Central memory CD8-positive, alpha-beta T cell (primary cell): ENCODE measurements at places on chromosomes 4 and X.

DNA sequence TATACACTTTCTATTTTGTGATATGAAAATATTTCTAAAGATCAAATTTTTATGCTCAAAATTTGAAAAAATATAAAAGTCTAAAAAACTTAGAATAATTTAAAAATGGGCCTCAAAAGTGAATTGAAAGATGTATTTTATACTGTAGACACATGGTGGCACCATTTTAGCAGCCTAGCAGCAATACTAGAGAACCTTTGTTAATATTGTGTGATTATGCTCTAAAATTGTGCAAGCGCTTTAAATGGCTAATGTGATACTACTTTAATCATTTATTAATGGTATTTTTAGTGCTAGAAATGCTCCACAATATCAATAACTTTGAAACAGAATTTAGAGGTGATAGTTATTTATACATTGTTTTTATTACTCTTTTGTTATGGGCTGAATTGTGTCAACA lies 3.7 kb upstream of the GUF1 start:
- DNase-seq: no peak

DNA sequence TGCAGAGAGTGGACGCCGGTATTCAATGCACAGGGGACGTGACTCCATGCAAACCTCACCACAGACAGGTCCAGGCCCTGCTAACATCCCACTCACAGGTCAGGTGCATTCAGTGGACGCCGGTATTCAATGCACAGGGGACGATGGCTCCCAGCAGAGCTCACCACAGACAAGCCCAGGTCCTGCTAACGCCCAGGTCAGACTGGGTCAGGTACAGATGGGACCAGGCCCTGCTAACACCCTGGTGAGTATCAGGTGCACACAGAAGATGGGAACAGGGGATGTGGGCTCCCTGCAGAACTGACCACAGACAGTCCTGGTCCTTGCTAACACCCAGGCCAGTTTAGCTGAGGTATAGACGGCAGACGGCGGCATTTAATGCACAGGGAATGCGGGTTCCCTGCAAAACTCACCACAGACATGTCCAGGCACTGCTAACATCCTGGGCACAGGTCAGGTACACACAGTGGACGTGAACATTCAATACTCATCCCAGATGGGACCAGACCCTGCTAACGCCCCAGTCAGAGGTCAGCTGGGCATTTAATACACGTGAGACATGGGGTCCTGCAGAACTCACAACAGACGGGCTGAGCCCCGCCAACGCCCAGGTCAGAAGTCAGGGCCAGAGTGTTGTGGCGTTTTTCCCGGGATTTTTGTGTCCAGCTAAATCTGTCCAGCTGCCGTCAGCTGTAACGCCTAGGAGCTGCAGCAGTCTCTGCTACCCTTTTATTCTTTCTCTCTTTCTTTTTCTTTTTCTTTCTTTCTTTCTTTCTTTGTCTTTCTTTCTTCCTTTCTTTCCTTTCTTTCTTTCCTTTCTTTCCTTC lies 99.2 kb downstream of the SHOX start:
- no peak for DNase-seq

DNA sequence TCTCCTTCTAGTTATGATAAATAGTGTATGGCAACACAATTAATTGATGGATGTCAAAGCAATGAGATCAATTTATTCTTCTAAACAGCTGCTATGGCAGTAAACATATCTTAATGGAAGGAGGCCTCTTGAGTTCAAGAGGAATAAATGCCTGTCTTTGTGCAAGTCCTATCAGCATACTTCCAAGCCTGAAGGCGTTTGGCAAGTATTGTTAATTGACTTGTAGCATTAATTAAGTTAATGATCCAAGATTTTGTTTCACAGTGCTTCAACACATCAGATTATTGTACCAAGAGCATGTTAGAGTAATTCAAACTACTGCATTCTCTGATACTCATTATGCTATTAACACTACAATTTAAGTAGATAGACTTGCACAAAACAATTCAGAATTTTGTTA lies 144.8 kb downstream of the FAT4 start:
- no peak for DNase-seq

DNA sequence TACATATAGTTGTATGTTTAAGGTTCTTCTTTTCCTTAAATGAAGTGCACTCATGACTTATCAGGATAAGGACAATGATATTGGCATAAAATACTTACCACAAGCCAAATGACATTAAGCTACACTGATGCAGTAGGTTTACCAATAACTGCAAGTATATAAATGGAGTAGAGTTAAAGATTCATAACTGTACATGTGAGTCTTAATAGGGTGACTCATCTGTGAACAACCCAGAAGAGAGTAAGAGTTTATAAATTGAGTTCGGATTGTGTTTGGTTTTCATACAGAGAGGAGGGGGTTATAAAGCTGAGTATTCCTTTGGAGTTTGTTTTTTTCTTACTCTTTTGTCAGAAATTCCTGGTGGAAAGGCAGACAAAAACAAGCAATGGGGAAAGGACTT lies 144.8 kb downstream of the TLL1 start:
- DNase-seq: no peak

- DNase-seq: no peak
Observed at GRCh38 chr4:77566148-77566547, 39.5 kb upstream of the CXCL13 start.

GRCh38 chr4:23774909-23775308 lies 114.9 kb downstream of the PPARGC1A start:
- no peak for DNase-seq

- DNase-seq: no peak
Observed at GRCh38 chr4:10296730-10297129, 160.5 kb downstream of the ZNF518B start.

- no peak for DNase-seq
Observed at GRCh38 chrX:122586831-122587230, 597.2 kb upstream of the GRIA3 start.

- no peak for DNase-seq
Observed at GRCh38 chrX:26873736-26874135, 589.4 kb downstream of the PPP4R3C start.

DNA sequence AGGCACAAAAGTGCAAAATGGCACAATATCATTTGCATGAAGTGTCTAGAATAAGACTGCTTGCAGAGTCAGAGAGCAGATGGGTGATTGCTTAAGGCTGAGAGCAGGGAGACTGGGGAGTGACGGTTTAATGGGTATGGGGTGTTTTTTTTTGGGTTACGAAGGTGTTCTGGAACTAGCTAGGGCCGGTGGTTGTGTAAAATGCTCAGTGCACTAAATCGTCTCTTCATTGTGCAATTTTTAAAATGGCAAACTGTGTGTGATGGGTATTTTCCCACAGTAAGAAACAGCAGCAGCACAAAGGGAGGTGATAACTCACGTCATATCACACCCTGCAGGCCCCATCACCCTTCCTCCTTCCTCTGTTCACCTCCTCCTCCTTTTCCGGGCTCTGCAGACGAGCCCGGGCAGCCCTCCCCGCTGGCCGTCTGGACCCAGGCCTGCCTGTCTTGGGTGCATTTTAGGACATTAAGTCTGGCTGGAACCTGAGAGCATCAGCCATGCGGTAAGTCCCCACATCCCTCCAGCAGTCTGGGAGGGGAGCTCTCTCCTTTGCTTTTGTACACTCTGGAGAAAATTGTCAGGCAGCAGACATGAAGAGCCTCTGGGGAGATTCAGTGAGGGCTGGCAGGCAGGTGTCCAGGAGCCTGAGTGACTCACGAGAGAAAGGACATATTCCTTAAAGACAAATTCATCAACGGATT lies 42.7 kb downstream of the ASMT start:
- peak; percentile 80 for DNase-seq

DNA sequence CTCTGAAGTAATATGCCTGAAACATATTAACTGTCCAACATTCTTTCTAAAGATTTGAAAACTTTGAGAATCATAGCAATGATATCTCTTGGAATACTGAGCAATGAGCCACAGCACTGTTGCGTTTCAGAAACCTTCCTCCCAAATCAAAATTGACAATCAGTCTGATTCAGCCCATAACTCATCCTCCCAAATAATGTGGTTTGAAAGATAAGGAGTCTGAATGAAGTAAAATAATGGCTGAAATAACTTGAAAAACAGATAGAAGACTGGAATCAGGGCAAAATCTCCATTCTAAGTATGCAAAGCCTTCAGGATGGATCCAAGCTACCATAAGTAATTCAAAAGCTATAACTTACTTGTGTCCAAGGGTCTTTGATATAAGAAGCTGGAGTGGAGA lies 98.6 kb upstream of the PLS3 start:
- DNase-seq: no peak

DNA sequence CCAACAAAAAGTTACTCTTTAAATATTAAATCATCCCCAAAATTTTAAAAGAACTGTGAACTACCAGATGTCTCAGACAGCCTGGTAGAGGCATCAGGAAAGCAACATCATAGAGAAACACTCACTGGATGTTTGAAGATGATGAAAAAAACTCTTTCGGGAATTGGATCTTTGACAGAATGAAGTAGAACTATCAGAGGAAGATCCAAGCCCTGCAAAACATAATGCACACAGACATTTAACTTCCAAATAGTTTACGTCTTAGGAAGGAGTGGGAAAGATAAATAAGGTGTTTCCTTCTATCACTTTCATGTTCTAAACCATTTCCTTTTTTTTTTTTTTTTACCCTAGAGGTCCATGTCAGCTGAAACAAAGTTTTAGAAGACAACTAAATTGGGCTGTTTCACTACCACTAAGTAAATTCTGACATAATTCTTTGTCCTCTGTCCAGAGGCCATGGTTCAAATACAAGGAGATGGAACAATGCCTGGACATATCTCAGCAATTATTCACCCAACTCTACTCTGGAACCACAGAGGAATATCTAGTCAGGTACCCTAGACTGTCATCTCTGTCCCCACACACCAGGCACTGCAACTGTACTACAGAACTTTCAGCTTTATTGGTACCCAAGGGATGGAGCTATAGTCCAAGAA lies 217.7 kb upstream of the INTU start:
- DNase-seq: no peak

DNA sequence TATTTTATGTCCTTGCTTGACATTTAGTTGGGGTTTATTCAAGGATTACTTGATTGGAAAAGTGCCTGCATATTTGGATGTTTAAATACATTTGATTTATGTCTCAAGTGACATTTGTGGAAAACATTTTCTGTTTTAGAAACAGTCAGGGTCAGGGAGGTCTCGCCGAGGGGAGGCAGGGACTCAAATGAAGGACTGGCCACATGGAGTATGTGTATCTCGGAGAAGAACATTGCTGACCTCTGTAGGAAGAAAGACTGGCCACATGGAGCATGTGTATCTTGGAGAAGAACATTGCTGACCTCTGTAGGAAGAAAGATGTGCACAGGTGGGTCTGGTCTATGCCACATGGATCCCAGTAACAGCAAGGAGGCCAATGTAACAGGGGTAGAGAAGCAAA lies 233.6 kb downstream of the TRIML1 start:
- DNase-seq: no peak

GRCh38 chrX:20409991-20410390 lies 143.3 kb upstream of the RPS6KA3 start:
- no peak for DNase-seq

- DNase-seq: no peak
Observed at GRCh38 chr4:118761397-118762016, 74.4 kb downstream of the SEC24D start.

DNA sequence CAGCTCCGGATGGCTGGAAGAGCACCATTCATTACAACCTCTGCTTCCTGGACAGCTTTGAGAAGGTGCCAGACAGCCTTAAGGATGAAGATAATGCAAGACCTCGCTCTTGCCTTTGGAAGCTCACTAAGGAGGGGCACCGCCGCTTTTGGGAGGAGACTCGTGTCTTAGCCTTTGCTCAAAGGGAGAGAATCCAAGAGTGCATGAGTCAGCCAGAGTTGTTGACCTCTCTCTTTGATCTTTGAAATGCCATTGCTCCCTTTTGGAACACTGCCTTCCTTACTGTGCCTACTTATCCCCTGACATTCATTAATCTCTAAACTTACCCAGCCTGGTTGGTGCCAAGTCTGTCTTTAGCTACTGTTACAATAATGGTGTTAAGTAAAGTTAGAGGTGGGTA lies 1.2 kb downstream of the FOXR2 start:
- no peak for DNase-seq

DNA sequence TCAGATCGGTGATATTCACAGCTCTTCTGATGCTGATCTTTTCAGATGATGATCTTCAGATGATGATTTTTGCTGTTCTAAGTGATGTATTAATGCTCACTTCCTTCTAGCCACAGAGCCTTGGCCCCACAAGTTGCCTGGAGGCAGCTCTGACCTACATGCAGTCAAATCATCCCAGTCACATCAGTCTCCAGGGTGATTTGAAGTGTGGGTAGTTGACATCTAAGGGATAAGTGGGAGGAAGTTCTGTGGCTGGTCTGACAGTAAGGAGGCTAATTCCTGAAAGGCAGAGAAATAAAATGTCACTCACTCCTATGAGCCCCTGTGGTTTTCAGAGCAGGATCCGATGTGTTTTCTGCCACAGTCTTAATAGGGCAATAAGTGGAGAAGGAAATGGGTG lies 79.8 kb upstream of the RPL34 start:
- DNase-seq: no peak

- DNase-seq: no peak
Observed at GRCh38 chr4:25779021-25779420, 83.8 kb downstream of the SEL1L3 start.

DNA sequence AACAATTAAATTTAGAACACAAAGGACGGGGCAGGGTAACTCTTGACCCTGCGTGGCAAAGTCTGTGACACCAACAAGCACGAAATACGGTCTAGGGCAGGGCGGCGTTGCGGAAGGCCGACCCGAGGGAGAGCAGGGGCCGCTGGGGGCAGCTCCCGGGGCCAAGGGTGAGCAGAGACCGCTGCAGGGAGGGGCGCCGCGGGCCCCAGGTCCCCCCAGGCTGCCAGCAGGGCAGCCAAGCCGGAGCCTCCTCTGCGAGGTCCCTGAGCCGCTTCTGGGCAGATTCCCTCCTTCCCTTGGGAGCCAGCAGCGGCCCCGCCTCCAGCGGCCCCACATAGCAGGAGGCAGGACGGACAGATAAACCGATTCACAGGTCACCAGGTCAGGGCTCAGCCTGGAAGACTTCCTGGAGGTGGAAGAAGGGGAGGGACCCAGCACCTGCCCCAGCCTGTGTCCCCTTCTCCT lies 90.2 kb downstream of the FAM53A start:
- DNase-seq: no peak

DNA sequence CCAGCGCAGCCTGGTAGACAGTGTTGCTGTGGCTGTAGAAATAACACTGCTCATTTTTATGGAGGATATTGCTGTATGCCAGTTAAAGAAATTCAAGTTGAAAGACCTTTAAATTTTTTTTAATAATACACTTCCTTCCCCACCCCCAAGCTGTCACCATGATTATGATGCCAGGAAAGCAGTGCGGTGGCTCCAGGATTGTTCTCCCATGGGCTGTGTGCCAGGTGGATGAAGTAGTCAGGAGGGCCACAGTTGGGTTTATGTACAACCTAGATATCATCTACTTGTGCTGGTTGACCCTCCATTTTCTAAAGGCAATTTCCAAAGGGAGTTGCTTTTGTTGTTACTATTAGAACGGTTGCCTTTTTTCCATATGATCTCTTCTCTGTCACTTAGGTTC lies 136.6 kb downstream of the AFF1 start:
- DNase-seq: no peak

DNA sequence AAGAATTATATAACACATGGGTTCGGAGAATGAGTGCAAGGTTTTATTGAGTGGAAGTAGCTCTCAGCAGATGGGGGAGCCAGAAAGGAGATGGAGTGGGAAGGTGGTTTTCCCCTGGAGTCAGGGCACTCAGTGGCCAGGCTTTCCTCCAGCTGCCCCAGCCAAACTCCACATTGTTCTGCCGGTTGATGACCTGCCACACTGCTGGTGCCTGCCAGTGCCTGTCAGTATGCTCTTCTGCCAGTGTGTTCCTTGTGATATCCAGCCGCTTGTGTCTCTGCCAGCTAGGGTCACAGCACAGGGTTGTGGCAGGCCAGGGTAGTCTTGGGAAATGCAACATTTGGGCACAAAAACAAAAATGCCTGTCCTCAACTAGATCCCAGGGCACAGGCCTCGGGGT lies 604.8 kb upstream of the TECRL start:
- no peak for DNase-seq
